Activated CD4-positive, CD25-positive, alpha-beta regulatory T cell (primary cell): ENCODE measurements at places on chromosomes 7 and 10.

DNA sequence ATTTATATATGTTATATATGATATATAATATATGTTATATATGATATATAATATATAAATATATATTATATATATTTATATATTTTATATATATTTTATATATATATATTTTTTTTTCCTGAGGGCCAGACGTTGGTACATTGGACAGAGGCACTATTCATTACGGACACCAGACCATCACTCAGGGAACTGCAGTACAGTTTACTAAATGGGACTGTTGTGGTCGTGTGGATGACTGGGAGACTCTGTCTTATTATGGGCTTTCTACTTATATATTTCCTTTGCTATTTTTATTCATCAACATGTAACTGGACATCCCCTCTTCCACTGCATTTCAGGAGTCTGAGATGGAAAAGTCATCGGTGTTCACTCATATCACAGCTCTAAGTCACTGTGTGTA lies 87.1 kb upstream of the PRKCQ start:
- DNase-seq = no peak

DNA sequence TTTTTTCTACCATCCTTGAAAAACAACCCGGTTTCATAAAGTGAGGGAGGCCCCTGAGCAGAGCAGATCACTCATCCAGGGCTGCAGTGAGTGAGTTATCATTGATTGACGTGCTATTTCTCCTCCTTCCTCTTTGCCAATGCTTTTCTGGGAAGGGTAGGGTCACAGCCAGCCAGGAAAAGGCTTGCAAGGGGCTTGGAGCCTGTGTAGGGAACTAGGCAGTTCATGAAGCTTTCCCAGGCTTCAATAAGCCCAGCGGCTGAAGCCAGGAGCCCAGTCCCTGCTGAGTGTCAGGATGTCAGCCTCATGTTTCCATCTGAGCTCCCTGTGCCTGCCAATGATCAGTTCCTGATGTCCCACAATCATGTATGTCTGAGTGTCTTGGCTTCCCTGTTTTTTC lies 584.7 kb downstream of the GALNT17 start:
- DNase-seq = no peak

GRCh38 chr10:17427666-17428350 lies 26.6 kb downstream of the ST8SIA6 start:
- DNase-seq = no peak

DNA sequence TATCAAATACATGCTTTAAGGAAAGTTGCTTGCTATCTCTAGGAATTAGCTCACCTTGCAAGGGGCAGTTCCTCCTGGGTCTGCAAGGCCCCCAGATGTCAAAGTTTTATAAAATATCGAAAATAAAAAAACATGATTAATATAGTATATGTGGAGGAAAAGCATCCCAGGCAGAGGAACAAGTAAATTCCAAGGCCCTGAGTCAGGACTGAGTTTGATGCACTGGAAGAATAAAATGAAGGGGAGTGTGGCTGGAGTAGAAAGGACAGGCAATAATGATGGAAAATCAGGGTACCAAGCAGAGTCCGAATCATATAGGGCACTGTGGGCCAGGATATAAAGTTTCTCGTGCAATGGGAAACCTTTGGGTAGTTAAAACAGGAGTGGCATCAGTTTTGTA lies 112.4 kb upstream of the EEPD1 start:
- no peak for DNase-seq

DNA sequence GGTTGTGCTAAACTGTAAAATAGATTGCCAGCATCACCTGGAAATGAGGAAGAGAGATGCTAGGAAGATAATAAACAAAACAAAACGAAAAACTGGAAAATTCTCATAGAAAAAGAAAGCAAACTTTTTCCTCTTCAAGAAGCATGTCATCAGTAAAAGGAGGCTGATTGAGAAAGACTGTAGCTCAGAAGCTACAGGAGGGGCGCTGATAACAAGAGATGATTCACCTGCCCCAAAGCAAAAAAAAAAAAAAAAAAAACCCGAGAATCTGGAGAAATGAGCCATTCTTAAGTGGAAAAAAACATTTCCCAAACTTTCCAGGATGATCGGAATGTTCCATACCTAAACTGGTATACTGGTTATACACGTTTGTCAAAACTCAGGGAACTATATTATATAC lies 130.5 kb upstream of the C1QL3 start:
- no peak for DNase-seq

DNA sequence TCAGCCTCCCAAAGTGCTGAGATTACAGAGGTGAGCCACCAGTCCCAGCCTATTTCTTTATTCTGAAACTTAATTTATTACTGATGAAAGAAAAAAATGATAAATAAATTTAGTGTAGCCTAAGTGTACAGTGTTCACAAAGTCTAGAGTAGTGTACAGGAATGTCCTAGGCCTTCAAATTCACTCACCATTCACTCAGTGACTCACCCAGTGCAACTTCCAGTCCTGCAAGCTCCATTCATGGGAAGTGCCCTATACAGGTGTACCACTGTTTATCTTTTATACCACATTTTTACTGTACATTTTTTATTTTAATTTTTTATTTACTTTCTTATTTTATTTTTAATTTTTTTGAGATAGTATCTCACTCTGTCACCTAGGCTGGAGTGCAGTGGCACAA lies 12.2 kb downstream of the MRLN start:
- no peak for DNase-seq

- DNase-seq = no peak
Measured at GRCh38 chr10:117413928-117414618, 38.8 kb upstream of the PDZD8 start.

- DNase-seq = no peak
Measured at GRCh38 chr10:99522470-99523250, 10.1 kb upstream of the NKX2-3 start.

- DNase-seq = peak; percentile 43
Measured at GRCh38 chr10:6647811-6648526, 67.9 kb upstream of the PRKCQ start.

DNA sequence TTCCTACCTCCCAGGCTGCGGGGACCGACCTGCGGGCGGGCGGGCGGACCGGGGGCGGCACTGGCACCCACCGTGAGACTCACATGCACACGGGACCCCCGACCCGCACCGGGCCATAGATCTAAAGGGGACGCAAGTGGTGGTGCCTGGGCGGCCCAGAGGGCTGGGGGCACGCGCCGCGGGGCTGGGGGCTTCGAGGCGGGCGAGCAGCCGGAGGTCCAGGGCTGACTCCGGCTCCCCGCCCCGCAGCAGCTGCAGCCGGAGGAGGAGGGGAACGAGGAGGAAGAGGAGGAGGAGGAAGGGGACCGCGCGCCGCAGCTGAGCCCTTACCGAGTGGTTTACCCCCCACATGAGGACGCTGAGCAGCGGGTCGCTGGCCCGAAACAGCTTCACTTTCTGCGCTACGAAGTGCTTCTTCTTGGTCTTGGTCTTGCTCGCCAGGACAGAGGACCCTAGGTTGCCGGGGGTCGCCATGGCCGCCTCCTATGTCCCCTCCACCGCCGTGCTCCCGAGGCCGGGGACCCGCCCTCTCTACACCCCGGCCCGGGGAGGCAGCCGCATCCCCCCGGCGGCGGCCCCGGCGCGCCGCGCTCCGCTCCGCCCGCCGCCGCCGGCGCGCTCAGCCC lies 412 bp downstream of the PIP4K2A start:
- DNase-seq = peak; percentile 38

DNA sequence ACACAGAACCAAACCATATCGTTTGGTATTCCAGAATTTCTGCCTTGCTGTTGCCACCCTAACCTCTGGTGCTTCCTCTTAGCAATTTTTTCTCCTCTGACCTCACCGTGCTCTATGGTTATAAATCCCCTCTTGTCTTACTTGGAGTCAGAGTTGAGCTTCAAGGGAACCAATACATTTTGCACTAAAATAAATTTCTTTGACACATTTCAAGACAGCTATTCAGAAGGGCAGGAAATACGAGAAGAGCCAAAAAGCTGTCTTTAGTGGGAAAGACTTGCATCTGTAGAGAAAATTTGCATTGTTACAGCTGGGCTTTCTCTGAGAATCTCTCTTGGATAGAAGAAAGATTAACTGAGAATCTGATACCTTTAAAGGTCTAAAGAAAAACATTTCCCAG lies 14.5 kb upstream of the AKR1C2 start:
- no peak for DNase-seq

GRCh38 chr10:106515206-106515790 lies 649.2 kb downstream of the SORCS1 start:
- DNase-seq = no peak

- DNase-seq = no peak
Measured at GRCh38 chr10:77207828-77208185, 429.8 kb downstream of the KCNMA1 start.

- DNase-seq = no peak
Measured at GRCh38 chr7:29314148-29314547, 119.6 kb downstream of the CHN2 start.

GRCh38 chr10:3714531-3714930 lies 70.5 kb downstream of the KLF6 start:
- no peak for DNase-seq

DNA sequence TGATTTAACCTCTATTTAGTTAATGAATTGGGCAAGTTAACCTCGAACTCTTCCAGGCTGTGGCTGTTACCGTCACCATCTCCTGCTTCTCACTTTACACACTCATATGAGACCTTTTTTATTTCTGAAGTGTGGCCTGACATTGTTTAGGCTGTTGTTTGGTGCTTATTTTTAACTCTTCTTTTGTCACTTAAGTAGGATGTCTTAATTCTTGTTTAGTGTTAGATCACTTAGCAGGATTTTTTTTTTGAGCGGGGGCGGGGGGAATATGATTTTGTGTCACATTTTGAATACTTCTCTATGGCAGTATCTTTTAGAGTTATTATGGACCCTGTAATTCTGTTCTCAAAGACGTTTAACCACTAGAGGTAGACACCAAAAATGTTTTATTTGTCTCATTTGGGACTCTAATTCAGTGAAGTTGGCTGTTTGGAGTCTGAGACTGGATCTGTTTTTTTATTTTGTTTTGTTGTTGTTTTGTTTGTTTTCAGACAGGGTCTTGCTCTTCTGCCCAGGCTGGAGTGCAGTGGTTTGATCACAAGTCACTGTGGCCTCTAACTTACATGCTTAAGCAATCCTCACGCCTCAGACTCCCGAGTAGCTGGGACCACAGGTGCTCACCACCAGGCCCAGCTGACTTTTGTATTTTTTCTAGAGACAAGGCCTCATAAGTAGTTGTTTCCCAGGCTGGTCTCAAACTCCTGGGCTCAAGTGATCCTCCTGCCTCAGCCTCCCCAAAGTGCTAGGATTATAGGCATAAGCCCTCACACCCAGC lies 73.5 kb downstream of the CUX1 start:
- DNase-seq = no peak

GRCh38 chr7:134593530-134594392 lies 44.9 kb downstream of the AKR1B15 start:
- DNase-seq = no peak

DNA sequence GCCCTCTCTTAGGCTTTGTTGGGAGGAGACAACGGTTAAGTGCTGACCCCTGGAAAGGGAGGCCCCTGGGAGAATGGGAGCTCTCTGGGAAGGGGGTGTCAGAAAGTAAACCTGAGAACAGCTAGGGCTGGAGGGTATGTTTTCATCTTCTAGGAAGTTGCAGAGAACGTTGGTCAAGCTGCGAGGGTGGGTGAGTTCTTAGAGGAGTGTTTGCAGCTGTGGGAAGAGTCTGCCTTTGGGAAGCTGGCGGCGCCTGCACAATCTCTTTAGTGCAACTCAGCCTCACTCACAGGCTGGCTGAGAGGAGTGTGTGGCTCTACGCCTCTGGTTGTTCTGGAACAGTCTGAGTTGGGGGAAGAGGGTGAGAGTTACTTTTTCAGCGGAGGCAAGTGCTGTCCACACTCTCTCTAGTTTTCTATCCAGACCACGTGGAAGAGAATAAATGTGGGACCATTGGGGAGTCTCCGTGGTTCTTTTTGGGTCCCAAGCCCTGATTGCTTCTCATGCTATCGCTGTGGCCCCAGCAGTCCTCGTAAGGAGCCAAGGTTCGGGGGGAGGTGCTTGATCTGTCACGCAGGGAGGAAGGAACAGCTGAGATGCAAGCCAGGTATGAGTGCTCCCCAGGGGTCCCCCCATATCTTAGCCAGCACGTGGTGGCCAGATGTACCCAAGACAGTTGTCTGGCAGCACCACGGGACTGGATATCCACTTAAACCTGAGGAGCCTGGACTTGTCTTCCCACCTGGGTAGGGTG lies 237.2 kb downstream of the BUB3 start:
- no peak for DNase-seq

DNA sequence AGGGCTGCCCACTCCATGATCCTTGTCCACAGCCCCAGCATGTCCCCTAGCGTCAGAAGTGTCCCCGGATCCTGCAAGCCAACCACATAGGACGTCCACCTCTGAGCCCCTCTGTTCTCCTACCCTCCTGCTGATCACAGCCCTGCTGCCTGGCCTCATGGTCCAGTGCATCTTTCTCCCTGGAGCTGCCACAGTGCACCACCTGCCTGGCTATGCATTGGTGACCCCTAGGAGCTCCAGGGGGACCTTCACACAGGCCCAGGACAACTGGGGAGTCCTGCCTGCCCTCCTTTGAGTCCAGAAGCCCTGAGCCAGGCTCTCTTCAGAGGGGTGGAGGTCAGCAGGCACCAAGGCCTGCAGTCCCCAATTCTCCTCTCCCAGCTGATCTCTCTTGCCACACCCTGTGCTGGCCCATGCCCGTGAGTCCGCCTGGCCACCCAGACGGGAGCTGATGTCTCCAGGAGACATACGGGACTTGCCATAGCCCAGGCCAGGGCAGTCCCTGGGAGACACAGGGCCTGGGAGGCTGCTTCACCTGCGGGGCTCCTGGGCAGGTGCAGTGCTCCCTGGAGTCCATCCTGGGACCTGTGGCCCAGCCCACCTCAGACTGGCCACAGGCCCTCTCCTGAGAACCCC lies 77.4 kb upstream of the RET start:
- no peak for DNase-seq

DNA sequence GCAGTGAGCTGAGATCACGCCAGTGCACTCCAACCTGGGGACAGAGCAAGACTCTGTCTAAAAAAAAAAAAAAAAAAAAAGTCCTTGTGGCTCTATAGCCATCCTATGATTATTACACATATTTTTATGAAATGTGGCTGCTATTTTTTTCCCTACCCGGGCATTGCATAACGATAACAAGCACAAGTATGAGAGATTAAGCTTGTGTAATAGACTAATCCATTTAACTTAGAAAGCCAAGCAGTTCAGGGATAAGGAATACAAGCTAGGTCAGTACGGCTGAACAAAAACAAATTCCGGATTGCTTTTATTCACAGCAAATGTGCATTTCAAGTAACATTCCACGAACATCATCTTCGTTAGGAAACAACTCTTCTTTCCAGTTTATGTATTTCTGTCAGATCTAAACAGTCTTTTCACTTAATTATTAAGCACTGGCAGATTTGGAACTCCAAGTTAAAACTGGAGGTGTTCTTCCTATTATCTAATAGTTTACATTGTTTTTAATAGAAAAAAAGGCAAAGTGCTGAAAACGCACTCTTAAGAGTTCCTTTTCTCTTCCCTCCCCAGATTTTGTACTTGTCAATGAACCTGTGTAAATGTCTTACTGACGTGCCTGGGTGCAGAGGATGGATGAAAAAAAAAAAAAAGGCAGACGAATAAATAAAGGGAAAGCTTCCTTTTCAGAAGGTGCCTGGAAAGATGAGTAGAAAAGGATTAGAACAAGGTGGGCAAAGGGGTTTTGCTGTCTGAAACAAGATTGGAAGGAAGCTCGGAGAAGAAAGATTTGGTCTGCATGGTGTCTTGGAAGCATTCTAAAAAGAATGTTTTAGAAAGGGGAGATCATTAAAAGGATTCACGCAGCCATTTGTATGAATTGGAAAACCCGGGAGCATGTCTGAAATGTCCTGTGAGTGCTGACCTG lies 81.1 kb downstream of the PRTFDC1 start:
- no peak for DNase-seq
